Stimulated activated CD4-positive, alpha-beta T cell treated with anti-CD3 and anti-CD28 coated beads, Interleukin-15, amount 100 ng/mL, for 24 hours (primary cell): ENCODE measurements at places on chromosomes 12 and 14.

GRCh38 chr14:90681929-90682328, 134.3 kb downstream of the TTC7B start:
- no peak for DNase-seq

GRCh38 chr12:43285159-43285598, 266.8 kb downstream of the ADAMTS20 start:
- DNase-seq: no peak

DNA sequence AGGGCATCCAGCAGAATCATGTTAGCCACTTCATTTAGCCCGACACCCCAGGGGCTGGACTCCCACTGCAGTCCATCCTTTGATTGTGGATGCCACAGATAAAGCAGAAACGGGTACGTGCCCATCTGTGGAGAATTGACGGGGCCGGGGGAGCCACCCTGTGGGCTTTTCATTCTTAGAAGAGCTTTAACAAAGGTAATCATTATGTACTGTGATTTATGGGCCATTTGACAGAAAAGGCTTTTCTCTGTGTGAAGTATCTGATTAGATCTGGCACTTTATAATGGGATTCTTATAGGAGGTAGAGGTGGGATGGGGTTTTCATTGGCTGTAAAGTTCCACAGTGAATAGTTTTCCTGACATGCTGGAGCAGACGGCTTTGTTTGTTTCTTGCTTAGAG, 40.4 kb downstream of the AACS start:
- no peak for DNase-seq

DNA sequence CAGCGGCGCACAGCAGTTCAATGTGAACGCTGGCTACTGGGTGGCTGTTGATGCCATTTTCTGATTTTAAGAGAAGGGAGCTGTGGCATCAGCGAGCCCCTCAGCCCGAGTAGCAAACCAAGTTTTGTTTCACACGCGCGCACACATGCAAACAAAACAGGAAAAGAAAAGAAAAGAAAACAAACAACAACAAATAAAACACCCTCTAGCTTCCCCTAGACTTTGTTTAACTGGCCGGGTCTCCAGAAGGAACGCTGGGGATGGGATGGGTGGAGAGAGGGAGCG, 540 bp downstream of the PAX9 start:
- no peak for DNase-seq

DNA sequence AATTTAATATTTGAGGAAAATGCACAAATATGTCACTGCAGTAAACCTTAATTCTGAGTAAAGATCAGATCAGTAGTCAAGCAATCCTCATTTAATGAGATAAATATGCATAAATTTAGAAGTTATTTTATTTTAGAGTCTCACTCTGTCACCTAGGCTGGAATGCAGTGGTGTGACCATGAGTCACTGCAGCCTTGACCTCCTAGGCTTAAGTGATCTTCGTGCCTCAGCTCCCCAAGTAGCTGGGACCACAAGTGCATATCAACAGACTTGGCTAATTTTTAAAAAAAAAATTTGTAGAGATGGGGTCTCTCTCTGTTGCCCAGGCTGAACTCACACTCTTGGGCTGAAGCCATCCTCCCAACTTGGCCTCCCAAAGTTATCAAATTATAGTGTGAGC, 41.3 kb downstream of the LMO3 start:
- DNase-seq: no peak

DNA sequence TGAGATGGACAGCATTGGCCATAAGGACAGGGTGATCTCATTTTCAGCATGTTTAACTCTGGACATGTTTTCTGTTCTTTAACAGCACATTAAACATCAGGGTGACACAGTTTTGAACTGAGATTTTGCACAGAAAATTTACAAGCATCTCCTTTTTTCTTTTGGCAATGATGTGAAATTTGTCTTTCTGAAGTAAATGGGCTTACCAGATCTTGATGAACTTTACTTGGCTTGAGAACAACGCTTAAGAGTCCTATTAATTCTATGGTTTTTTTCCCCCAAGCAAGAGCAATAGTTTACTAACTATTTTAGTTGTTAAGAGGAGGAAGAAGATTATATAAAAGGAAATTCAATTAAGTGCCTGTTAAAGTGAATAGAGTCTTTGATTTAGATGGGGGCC, 491.0 kb downstream of the SNAPC1 start:
- no peak for DNase-seq

GRCh38 chr12:21353487-21353886, 18.8 kb upstream of the SLCO1A2 start:
- DNase-seq: no peak

- DNase-seq: no peak
These were observed 8.0 kb downstream of the PXMP2 start for GRCh38 chr12:132695431-132695830.

DNA sequence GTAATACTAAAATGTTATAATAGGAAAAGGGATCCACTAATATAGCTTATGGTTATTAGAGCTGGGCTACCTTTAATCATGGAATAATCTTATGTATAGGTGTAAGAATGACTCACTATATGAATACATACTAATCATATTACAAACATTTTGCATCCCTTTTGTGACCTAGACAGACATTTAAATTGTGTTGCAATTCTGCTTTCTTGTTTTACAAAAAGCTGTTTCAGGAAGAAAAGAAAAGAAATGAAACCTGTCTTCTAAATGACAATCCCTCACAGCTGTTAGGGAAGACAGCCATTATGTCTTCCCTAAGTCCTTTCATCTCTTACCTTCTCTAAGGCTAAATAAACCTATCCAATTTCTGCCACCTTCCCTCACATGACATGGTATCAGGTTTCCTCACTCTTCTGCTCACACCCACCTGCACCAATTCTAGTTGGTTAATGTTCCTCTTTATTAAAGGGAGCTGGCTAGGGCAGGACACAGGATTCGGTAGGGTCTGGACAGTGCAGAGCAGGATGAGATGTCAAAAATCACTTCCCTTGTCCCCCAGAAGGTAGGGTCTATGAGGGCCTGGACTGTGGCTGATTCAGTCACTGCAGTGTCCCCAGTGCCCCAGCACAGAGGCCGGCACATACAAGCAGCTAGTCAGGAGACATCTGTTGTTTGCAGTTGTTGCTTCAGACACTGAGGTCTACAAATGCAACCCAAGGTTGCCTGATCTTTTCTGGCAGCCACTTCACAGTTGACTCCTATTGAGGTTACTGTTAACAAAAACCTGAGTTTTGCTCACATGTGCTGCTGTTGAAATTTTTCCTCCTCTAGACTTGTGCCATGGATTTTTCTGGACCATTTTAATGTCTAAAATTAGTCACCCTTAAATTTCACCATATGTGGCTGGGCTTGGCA, 3.7 kb downstream of the DHRS7 start:
- DNase-seq: no peak

- DNase-seq: no peak
These were observed 20.7 kb downstream of the PRPF40B start for GRCh38 chr12:49643961-49644619.

GRCh38 chr12:53677800-53678148, 1.9 kb upstream of the ATP5MC2 start:
- DNase-seq: no peak

DNA sequence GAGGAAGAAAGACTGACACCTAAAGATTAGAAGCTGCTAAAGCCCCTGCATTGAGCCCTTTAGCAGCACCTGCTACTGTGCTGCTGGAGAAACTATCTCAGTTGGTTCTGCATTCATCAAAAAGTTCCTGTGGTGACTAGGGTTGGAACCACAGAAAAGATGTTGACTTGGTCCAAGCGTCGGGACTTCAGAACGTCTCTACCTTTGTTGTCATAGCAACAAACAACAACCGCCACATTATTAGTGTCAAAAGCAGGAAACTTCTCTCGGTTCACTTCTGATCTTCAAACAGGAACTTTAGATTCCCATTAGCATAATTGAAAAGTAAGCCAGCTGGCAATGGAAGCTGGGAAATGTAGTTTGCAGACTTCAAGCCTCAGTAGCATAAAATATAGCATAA, 368.0 kb downstream of the SEC23A start:
- no peak for DNase-seq

- no peak for DNase-seq
These were observed 149.0 kb downstream of the NAV3 start for GRCh38 chr12:77979597-77980250.
